ENCODE measurements at places on chromosomes 4 and X. TPM values are rescaled to one million over a fixed set of nuclear protein-coding genes. Genes with fewer than 3 reads are reported as not detected.

DNA sequence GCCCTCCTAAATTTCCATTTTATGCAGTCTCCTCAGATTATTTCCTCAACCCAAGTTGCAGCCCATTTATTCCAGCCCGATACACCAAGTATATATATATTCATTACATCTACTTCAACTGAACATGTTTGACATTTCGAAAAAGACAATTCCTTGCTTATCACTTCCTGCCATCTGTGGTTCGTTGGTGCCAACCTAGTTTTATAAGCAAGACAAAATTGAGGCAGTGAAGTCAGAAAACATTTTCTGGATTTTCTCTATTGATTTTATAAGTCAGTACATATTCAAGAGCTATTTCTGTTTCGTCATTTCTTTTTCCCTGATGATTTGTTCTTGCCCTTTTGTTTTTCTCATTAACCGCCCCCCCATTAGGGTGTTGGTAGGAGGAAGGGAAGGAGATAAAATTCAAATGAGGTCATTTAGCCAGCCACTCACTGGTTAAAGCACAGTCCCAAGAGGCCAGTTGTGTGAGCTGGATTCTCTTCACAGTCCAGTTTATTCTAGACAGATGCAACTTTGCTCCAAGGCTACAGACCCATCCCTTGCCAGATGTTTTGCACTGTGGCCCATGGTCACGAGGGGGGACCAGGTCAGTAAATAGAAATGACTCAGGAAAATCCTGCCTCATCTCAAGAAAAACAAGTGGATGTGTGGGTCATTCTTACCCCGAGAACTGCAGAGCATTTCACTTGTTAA lies 20.3 kb upstream of the VEGFD start:
- no peaks in the 10 kb centered on the region for H3K27me3 ChIP-seq
- no peak overlapping the region for H3K4me3 ChIP-seq
- H3K4me1 ChIP-seq, result no peaks in the 10 kb centered on the region
- no peak overlapping the region for H3K27ac ChIP-seq
- DNase-seq, result no peak
- no peaks in the 10 kb centered on the region for H3K36me3 ChIP-seq

DNA sequence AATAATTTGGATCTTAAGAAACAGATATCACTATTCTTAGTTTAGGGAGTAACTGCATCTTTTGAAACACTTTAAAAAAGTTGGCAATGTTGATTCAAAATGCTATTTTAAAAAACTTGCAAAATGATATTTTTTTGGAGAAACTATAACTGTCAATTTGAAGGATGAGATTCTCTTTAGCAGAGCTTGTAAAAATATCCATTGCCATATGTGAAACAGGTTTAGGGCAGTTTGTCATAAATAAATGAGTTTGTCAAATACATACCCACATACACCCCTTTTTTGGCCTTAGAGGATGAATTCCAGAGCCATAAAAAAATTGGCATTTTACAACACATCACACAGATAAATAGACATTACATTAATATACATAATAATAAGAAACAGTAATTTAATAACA lies 174.6 kb downstream of the BMPR1B start:
- H3K4me3 ChIP-seq, result no peak overlapping the region
- H3K27me3 ChIP-seq, result no peaks in the 10 kb centered on the region
- no peaks in the 10 kb centered on the region for H3K36me3 ChIP-seq
- DNase-seq, result no peak
- H3K4me1 ChIP-seq, result peaks cover 45% of the 10 kb centered on the region
- H3K27ac ChIP-seq, result no peak overlapping the region

- no peak overlapping the region for H3K4me3 ChIP-seq
- no peaks in the 10 kb centered on the region for H3K27me3 ChIP-seq
- peak; percentile 36 for DNase-seq
- no peaks in the 10 kb centered on the region for H3K4me1 ChIP-seq
- no peak overlapping the region for H3K27ac ChIP-seq
These were observed 156.6 kb downstream of the GATB start for GRCh38 chr4:151604238-151604637.

- H3K4me1 ChIP-seq, result no peaks in the 10 kb centered on the region
- no peaks in the 10 kb centered on the region for H3K36me3 ChIP-seq
- H3K27ac ChIP-seq, result no peak overlapping the region
- peaks cover 4% of the 10 kb centered on the region for H3K27me3 ChIP-seq
- no peak overlapping the region for H3K4me3 ChIP-seq
These were observed 37.4 kb upstream of the BEX4 start for GRCh38 chrX:103177556-103177955.

DNA sequence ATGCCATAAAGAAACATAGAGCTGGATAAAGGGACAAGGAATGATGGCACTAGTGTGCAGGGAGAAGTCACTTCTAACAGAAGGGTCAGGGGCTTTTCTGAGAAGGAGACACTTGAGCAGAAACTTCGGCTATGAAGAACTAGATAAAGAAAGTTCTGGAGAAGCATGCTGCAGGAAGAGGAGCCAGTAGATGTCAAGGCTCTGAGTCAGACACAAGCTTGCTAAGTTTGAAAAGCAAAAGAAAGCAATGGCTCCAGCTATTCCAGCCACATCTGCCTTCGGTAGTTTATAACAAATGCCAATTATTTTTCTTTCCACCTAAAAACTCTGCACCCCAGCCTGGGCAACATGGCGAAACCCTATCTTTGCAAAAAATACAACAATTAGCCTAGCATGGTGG lies 7.5 kb downstream of the NUDT6 start:
- no peak overlapping the region for H3K4me3 ChIP-seq
- DNase-seq, result no peak
- H3K27ac ChIP-seq, result no peak overlapping the region

- no peak overlapping the region for H3K4me3 ChIP-seq
- H3K4me1 ChIP-seq, result no peaks in the 10 kb centered on the region
- no peak for DNase-seq
- no peak overlapping the region for H3K27ac ChIP-seq
- no peaks in the 10 kb centered on the region for H3K36me3 ChIP-seq
- H3K27me3 ChIP-seq, result no peaks in the 10 kb centered on the region
These were observed 1.7 kb upstream of the OPN1LW start for GRCh38 chrX:154142386-154142785.

- DNase-seq, result no peak
- no peaks in the 10 kb centered on the region for H3K4me1 ChIP-seq
- H3K4me3 ChIP-seq, result no peak overlapping the region
- H3K27me3 ChIP-seq, result no peaks in the 10 kb centered on the region
These were observed 319.4 kb downstream of the SH2D1A start for GRCh38 chrX:124665621-124666400.

- no peak overlapping the region for H3K4me3 ChIP-seq
- no peak overlapping the region for H3K27ac ChIP-seq
- H3K4me1 ChIP-seq, result peaks cover 16% of the 10 kb centered on the region
- no peaks in the 10 kb centered on the region for H3K36me3 ChIP-seq
- peak; percentile 82 for DNase-seq
These were observed 56.2 kb downstream of the VCX3B start for GRCh38 chrX:8520791-8521190.

DNA sequence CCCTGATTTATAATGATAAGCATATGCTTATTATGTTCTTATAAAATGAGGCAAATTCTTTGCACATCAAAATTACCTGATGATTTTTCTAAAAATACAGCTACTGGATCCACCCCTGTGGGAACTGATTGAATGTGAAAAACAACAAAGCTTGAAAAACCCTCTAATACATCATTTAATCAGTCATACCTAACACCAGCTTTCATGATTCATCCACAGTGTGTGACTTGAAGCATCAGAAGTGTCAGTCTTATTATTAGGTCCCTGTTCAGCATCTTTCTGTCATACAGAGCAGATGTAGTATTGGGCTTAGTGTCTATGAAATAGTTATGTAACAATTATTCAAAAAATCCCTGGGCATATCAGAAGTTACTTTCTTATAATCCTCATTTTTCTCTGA lies 671.3 kb upstream of the GALNT7 start:
- H3K36me3 ChIP-seq, result no peaks in the 10 kb centered on the region
- no peak overlapping the region for H3K27ac ChIP-seq
- no peak for DNase-seq
- no peaks in the 10 kb centered on the region for H3K27me3 ChIP-seq
- no peaks in the 10 kb centered on the region for H3K4me1 ChIP-seq

DNA sequence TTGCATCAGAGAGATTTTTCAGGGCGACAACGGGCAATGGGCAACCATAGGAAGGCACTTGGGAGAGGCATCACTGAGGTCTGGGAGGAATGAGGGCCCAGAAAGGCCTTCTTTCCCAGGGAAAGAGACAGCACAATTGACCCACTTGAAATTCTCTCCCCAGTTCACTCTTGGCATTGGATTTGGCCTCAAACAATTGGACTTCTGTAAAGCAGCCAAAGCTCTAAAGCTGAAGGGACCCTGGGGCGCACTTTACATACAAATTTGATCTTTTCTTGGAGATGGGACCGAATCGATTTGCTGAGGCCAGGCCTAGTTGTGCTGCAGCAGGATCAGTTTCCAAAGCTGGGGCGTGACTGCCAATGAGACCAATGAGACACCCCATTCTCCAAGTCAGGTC lies 3.2 kb downstream of the ARHGAP36 start:
- no peaks in the 10 kb centered on the region for H3K36me3 ChIP-seq
- no peaks in the 10 kb centered on the region for H3K27me3 ChIP-seq
- no peak overlapping the region for H3K27ac ChIP-seq
- no peak for DNase-seq
- no peaks in the 10 kb centered on the region for H3K4me1 ChIP-seq
- no peak overlapping the region for H3K4me3 ChIP-seq

GRCh38 chrX:53445977-53446376 lies 11.8 kb upstream of the HSD17B10 start:
- no peak overlapping the region for H3K4me3 ChIP-seq
- no peak overlapping the region for H3K27ac ChIP-seq
- H3K4me1 ChIP-seq, result peaks cover 4% of the 10 kb centered on the region
- DNase-seq, result peak; percentile 64
- H3K36me3 ChIP-seq, result no peaks in the 10 kb centered on the region

DNA sequence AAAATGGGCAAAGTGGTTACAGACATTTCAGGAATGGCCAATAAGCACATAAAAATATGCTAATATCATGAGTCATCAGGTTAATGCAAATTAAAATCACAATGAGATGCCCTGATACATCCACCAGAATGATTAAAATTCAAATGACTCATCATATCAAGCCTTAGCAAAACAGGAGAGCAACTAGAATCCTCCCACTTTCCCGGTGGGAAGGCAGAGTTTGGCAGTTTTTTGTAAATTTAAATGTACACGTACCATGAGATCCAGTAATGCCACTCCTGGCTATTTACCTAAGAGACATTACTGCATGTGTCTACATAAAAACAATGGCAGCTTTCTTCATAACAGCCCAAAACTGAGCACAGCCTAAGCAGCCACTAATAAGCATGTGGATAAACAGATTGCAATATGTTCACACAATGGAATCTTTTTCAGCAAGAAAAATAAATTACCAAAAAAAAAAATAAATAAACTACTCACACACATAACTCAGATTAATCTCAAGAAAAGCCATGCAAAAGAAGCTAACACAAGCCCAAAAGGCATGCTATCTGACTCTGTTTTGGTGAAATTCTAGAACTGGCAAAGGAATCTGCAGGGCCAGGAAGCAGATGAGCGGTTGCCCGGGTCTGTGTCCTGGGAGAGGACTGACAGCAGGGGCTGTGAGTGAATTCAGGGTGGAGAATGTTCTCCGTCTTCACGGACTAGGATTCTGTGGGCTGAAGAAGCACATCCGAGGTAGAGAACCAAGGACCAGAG lies 48.8 kb downstream of the AFAP1 start:
- H3K27me3 ChIP-seq, result no peaks in the 10 kb centered on the region
- peak; percentile 75 for DNase-seq
- peaks cover 34% of the 10 kb centered on the region for H3K4me1 ChIP-seq
- peaks cover 11% of the 10 kb centered on the region for H3K36me3 ChIP-seq

Gene KLF8
- not detected for total RNA-seq

Gene SPRY1
- total RNA-seq, result 26.4 TPM

DNA sequence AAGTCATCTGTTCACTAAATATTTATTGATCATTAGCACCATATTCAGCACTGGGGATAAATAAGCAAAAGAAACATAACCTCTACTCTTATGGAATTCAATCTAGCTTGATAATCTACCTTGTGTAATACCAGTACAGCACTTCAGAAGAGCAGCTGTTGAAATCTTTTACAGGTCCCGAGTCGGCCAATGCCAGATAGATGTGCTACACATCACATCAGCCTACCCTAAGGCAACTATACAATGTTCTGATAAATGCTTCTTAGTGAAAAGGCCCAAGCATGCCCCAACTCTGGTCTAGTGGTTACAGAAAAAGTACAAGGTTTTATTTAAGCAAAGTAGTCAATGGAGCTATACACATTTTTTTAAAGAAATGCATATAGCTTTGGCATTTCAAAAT lies 68.7 kb downstream of the MAPK10 start:
- H3K27me3 ChIP-seq, result no peaks in the 10 kb centered on the region
- no peak overlapping the region for H3K27ac ChIP-seq
- DNase-seq, result no peak
- no peak overlapping the region for H3K4me3 ChIP-seq

Gene CASP3
- total RNA-seq, result 11.1 TPM

Gene GRID2
- total RNA-seq, result 3.5 TPM

GRCh38 chrX:41108463-41109205 lies 23.4 kb downstream of the USP9X start:
- H3K27ac ChIP-seq, result no peak overlapping the region
- H3K4me3 ChIP-seq, result no peak overlapping the region
- DNase-seq, result no peak
- H3K27me3 ChIP-seq, result no peaks in the 10 kb centered on the region
- no peaks in the 10 kb centered on the region for H3K36me3 ChIP-seq

DNA sequence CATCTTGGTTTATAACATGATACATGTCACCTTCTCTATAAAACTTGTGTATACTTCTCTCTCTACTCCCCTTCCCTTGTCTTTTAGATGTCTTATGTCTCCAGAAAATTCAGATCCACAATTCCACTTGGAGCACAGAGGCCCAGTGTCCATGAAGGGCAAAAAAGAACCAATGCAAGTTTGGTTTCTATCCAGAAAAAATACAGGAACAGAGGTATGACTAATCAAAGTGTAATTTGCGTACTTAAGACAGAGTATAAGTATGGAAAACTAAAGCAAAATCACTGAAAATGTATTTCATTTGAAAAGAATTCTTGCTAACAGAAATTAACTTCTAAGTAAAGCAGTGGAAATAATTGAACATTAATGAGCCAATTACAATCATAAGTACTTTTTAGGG lies 46.2 kb downstream of the GUCY1B1 start:
- H3K27ac ChIP-seq, result no peak overlapping the region
- no peak overlapping the region for H3K4me3 ChIP-seq
- peak; percentile 59 for DNase-seq
- no peaks in the 10 kb centered on the region for H3K27me3 ChIP-seq

DNA sequence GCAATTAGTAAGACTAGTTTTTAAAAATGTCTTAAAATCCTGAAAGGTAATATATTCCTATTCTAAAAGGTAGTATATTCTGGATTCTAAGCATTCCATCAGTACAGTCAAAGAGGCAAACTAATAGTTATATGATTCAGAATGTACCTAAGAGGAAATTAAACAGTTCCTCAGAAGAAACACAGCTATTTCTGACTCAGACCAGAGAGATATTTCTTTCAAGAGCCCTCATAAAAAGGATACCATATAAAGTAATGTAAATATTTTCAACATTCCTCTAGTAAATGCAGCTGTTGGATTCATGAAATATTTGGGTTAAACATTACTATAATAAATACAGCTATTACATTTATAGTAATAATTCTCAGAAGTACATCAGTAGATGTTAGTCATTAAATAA lies 358.3 kb downstream of the MAGEB5 start:
- no peaks in the 10 kb centered on the region for H3K4me1 ChIP-seq
- H3K36me3 ChIP-seq, result no peaks in the 10 kb centered on the region
- DNase-seq, result peak; percentile 4
- no peak overlapping the region for H3K27ac ChIP-seq
- no peak overlapping the region for H3K4me3 ChIP-seq

- no peaks in the 10 kb centered on the region for H3K36me3 ChIP-seq
- 0 out of 2 replicates have a peak, but pooled peaks cover 6% of the 10 kb centered on the region for H3K4me1 ChIP-seq
- H3K27ac ChIP-seq, result no peak overlapping the region
These were observed 83.9 kb upstream of the SPANXB1 start for GRCh38 chrX:140918398-140919038.

Data from PC-3 (cell line).